Substantia nigra (tissue), 51 donors: ENCODE measurements at places on chromosomes 3 and 15.
A peak's percentile ranks its signal among the peaks of the same experiment; 100 is the strongest.

- DNase-seq, result no peak
Observed at GRCh38 chr3:33159981-33160380, 46.2 kb downstream of the CRTAP start.

GRCh38 chr15:25909325-25909724 lies 46.2 kb upstream of the ATP10A start:
- no peak for DNase-seq

GRCh38 chr3:106302451-106303221 lies 433.8 kb upstream of the CBLB start:
- no peak for DNase-seq

- DNase-seq, result no peak
Observed at GRCh38 chr3:98791341-98792325, 28.5 kb downstream of the ST3GAL6 start.

GRCh38 chr15:63372018-63372705 lies 9.5 kb downstream of the CA12 start:
- no peak for DNase-seq

DNA sequence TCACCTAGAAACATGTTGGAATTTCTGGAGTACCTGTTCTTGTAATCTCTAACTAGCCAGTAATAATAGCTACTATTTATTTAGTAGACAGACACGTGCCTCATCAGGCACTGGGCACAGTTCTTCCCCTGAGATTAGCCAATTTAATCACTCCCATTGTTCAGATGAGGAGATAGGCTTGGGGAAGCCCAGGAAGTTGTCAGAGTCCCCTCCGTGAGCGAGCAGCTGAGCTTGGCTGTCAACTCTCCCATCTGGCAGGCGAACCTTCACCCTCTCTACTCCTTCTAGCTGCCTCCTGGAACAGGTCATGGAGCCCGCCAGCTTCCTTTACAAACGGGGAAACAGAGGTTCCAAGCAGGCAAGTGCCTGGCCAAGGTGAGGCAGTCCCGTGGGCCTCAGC lies 31.1 kb upstream of the FGD5 start:
- DNase-seq, result no peak

DNA sequence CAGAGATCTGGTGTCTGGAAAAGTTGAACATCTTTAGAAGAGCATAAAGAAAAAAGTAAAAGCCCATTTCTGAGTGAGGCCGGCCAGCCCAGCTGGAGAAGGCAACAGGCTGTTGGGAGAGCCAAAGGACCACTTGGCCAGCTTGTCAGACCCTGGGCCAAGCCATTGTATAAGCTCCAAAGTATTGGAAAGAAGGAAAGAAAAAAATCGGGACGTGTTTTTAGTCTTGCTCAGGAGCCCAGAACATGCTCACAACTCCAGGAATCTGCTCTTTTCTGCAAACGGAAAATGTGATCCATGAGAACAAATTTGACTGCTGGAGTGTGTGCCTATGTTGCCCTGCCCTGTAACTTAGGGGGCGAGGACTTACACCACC lies 10.4 kb upstream of the CLPX start:
- no peak for DNase-seq

DNA sequence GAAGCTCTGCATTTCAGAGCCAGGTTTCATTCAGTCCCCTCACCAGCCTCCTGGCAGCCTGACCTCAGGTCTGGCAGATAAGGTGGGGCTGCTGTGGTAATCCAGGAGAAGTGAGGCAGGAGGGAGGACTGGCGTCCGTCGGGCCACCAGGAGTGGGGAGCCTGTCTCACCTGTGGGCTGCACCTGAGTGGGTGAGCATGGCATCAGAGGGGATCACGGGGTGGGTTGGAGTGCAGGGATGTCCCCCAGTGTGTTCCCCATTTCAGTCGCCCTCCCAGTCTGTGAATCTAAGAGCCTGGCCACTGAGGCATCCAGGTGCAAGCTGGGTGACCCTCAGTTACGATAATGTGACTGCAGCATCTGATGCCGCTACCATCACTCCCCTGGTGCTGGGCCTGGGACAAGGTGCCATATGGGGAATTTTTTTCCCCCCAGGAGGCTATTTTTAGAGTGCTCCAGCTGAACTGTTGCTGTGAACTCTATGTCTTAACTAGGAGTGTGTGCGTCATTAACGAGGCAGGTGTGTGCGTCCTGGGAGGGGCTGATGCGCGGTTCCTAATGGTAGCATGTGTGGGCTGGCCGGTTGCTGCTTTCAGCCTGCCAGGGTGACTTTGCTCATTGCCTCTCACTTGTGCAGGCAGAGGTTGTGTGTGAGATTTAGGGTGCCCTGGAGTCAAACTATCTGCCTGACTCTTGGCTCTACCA lies 165.2 kb downstream of the SLCO3A1 start:
- DNase-seq, result no peak

GRCh38 chr15:67838789-67839332 lies 984 bp downstream of the RNU6-1 start:
- peak; percentile 58 for DNase-seq

- no peak for DNase-seq
Observed at GRCh38 chr3:18964640-18965039, 183.7 kb upstream of the KCNH8 start.

- DNase-seq, result no peak
Observed at GRCh38 chr15:74442604-74443003, 8.8 kb upstream of the SEMA7A start.

GRCh38 chr3:10150987-10151386 lies 9.4 kb downstream of the VHL start:
- no peak for DNase-seq

DNA sequence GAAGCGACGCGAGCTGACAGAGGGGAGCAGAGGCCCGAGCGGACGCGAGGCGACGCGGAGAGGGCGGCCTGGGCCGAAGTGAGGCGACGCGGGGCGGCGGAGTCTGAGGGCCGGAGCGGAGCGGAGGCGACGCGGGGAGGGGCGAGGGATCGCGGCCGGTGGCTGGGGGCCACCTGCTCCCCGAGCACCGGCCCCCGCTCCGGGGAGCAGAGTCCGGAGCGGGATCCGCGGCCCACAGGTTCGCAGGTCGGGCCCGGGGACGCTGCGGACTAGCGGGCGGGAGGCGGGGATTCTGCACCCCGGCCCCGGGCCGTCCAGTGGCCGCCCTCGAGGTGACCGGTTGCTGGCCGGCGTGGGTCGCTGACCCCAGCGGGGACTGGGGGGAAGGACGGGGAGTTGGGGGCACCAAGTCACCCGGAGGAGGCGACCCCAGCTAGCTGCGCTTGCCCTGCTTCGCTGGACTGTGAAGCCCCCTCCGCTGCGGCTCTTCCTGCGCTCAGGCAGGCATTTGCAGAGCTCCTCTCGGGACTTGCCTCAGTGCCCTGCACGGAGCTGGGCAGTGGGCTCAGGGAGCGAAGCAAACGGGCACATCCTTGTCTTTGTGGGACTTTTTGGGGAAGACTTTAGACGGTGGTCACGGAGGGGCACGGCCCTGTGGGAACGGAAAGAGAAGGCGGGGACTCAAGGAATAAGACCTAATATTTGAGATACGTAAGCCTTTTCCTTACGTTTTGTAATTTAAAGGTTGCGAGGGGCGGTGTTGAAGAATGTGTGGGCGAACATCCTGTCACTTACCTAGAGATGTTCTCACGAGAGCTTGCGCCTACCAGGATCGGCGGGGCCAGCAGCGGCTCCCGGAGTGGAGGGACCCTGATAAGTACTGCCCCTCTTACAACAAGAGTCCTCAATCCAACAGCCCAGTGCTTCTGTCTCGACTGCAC lies 566 bp downstream of the HMCES start:
- peak; percentile 48 for DNase-seq

GRCh38 chr15:66774001-66774814 lies 72.2 kb downstream of the SMAD6 start:
- peak; percentile 48 for DNase-seq

DNA sequence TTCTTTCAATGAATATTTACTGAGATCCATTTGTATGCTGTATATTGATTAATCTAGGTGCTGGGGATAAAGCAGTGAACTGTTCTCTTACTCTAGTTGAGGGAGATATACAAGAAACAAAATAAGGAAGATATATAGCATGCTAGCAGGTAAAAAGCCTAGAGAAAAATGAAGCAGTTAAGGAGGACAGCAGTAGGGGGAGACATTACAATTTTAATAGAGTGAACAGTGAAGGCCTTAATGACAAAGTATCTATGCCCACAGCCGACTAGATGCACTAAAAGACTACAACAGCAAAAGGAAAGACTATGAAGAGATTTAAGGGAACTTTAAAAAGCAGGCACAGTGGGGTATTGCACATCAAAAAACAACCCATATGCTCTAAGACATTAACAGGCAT lies 81.4 kb downstream of the XRN1 start:
- no peak for DNase-seq

DNA sequence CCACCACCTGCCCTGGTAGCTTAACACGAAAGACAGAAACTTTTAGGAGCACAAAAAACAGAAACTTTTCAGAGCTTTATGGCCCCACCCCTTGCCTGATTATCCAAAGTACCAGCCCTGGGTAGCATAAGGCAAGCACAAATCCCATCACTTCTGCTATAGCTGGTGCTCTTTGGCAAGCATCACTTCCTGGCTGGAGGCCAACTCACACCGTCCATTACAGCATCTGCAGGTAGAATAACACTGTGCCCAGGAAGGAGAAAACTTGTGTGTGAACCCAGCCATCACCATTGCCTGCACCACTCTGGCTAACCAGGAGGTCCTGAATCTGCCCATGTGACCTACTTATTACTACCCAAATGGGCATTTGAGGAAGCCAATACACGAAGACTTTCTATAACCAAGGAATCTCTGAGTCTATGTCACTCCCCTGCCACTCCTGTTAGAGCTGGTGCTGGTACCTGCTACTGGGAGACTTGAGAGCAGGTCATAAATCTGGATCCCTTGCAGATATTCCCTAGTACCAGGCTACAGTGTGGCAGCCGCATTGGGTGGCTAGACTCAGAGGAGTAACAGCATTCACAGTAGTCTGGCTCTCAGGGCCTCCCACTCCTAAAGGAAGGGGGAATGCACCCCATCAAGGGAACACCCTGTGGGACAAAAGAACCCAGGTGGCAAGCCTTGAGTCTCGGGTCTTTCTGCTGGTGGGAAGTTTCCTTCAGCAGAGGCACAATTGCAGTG lies 73.3 kb upstream of the AKAP13 start:
- no peak for DNase-seq

- no peak for DNase-seq
Observed at GRCh38 chr15:82020625-82021394, 25.0 kb downstream of the MEX3B start.

DNA sequence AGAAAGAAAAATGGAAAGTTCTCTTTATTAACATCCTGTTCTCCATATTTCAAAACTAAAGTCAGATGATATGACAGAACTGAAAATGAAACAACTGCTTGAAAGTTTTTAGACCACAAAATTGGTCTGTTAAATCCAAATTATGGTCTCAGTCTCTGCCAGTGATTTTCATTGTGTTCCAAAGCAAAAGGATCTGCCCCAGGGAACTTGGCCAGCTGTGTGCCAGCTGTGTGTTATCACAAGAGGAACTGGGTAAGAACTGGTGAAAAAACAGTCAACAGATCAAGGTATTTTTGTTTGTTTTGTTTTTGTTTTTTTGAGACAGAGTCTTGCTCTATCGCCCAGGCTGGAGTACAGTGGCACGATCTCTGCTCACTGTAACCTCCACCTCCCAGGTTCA lies 323.3 kb downstream of the CTNNB1 start:
- no peak for DNase-seq

DNA sequence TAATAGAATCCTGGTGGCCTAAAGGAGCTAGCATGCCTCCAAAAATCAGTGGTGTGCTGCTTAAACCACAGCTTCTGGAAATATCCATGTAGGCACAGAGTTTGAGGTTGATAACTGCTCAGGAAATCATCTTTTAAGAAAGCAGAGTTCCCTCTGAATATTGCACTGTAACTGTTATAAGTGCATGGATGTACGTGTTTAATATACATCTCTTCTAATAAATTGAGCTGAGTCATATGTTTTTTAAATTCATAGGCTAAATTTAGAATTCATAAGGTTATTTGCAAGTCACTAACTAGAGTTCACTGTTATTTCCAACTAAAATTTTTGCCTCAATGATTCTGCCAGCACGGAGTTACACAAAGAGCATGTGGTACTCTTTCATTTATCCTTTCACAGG lies 68.9 kb downstream of the MYH15 start:
- DNase-seq, result no peak

GRCh38 chr3:126121632-126122031 lies 37.7 kb upstream of the SLC41A3 start:
- no peak for DNase-seq

DNA sequence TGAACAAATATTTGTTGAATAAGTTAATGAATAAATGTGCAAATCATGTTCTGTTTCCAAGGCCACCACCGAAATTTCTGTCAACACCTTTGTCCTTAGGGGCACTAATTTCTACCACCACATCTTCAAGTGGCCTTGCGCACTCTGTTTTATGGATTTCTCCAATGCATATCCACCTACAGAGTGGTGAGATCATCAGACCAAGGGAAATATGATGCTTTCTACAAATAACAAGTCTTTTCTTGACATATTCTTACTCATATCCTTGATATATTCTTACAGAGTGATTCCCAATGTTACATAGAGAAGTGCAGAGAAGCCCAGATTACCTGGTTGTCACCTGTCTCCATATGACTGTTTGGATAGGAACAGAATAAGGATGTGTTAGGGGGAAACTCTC lies 36.1 kb upstream of the TMCO5A start:
- no peak for DNase-seq

- DNase-seq, result no peak
Observed at GRCh38 chr3:15180042-15180611, 25.9 kb upstream of the CAPN7 start.

- no peak for DNase-seq
Observed at GRCh38 chr3:164952966-164953365, 125.3 kb downstream of the SI start.

GRCh38 chr3:147915057-147915456 lies 505.9 kb downstream of the ZIC1 start:
- DNase-seq, result no peak

GRCh38 chr3:149608987-149609386 lies 48.8 kb downstream of the WWTR1 start:
- DNase-seq, result no peak

DNA sequence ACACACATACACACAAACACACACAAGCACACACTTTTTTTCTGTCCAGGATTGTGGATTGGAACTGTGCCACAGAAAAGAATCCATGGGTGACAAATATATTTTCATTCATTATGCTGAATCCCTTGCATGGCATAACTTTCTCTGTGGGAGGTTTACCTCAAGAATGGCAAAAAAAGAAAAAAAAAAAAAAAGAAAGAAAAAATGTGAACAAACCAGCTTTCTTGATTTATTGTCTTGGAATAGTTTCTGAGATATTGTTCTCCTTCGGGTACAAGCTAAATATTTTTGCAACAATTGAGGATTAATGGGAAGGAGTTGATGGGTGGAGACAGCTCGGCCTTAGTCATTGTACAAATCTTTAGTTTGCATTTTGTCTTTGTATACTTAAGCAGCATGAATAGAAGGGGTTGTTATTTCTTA lies 153.1 kb downstream of the GMNC start:
- DNase-seq, result no peak

GRCh38 chr15:70023064-70023768 lies 74.5 kb downstream of the TLE3 start:
- no peak for DNase-seq
